Heart left ventricle (tissue), 16 donors: ENCODE measurements at places on chromosomes 6 and 20. TPM values are rescaled to one million over a fixed set of nuclear protein-coding genes. Genes with fewer than 3 reads are reported as not detected.
A peak's percentile ranks its signal among the peaks of the same experiment; 100 is the strongest.

- DNase-seq: peak; percentile 52
These were observed 728 bp downstream of the ITPR3 start for GRCh38 chr6:33621711-33622388.

- DNase-seq: peak; percentile 74
These were observed 650 bp downstream of the DCBLD1 start for GRCh38 chr6:117483004-117483644.

DNA sequence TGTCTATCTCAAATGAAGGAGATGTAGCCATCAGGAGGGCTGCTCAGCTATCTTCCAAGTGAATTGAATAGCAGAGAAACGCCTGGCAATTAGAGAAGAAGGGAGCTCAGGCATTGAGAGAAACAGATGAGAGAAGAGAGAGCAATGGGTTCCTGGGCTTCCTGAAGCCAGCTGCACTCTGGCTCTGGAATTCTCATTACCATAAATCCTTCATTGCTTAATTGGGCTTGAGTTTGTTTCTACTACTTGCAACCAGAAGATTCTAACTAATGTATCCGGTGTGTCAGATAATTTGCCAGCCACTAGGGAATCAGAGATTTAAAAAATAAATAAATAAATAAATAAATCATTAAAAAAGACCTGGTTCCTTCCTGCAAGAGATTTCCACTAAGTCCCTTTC lies 25.0 kb upstream of the CDKAL1 start:
- no peak for DNase-seq

DNA sequence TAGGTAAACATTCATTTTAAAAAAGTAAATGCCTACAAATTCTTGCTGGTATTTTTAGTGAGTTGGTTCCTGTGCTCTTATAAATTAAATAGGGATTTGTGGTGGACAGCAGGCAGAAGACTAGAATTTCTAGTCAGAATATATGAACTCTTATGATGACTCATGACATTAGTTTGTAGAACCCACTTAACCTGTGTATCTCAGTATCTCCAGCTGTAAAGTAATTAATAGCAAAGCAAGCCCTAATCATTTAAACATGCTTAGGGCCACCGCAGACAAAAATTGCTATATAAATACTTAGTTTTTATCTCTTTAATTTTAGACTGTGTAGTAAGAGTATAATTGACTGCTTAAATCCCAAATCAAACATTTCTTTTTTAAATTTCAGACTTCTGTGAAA lies 2.4 kb downstream of the FAM135A start:
- no peak for DNase-seq

- DNase-seq: no peak
These were observed 164.4 kb upstream of the AFDN start for GRCh38 chr6:167662075-167662880.

- no peak for DNase-seq
These were observed 10.9 kb upstream of the SLC17A5 start for GRCh38 chr6:73664701-73665100.

DNA sequence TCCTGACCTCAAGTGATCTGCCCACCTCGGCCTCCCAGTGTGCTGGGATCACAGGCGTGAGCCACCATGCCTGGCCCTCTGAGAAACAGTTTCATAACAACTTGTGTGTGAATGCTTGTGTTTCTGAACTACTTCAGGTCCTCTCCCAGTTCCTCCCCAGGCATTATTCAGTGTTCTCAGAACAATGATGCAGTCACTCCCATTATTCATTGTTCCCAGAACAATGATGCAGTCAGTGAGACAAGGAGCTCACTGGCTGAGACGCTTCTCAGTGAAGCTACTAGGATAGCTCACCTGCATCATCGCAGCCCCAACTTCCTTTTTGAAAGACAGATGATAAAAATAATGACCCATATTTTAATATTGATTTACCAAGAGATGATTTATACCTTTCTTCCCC lies 71.5 kb downstream of the NDUFAF5 start:
- DNase-seq: no peak

- no peak for DNase-seq
These were observed 200.1 kb downstream of the BMP7 start for GRCh38 chr20:57066126-57066900.

DNA sequence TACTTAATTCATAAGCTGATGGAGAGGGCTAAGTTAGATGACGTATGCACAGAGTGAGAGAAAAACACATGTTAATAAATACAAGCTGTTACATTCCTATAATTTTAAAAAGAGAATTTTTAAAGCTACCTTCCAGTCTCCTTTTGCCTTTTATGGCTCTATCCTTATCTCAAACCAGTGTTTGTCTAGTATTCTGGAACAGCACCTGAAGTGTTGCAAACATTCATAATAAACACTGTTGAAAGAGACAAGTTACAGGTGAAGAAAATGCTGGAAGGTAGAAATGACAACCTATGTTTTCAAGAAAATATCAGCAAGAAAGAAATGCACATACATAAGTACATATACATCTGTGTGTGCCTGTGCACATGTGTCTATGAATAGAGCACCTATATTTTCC lies 409.1 kb downstream of the PKHD1 start:
- no peak for DNase-seq

DNA sequence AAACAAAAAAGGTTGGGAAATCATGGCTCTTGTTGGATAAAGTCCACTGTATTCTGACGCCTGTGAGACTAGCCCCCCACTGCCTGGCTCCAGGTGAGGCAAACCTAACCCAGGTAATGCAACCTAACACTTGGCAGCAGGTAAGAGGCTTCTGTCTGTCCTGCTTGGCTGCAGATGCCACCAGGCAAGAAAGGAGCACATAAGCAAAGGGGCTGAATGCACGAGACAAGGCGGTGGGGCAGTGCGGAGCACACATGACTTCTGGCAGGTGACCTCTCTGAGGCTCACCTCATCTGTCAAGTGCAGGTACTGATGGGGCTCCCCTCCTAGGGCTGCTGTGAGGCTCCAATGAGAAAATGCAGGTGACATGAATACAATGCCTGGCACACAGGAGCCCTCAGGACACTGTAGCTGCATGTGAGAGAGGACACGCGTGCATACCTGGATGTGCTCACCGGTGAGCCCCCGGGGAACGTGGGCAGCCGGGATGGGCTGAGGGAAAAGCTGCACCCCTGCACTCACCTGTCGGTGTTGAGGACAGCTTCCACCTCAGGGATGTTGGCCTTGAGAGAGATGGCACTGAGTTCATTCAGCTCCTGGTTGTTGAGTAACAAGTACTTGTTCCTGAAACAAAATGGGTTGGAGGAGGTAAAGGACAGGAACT lies 54.1 kb downstream of the MYH7B start:
- DNase-seq: no peak

- DNase-seq: no peak
These were observed 312.1 kb downstream of the CDH26 start for GRCh38 chr20:60270341-60270740.

DNA sequence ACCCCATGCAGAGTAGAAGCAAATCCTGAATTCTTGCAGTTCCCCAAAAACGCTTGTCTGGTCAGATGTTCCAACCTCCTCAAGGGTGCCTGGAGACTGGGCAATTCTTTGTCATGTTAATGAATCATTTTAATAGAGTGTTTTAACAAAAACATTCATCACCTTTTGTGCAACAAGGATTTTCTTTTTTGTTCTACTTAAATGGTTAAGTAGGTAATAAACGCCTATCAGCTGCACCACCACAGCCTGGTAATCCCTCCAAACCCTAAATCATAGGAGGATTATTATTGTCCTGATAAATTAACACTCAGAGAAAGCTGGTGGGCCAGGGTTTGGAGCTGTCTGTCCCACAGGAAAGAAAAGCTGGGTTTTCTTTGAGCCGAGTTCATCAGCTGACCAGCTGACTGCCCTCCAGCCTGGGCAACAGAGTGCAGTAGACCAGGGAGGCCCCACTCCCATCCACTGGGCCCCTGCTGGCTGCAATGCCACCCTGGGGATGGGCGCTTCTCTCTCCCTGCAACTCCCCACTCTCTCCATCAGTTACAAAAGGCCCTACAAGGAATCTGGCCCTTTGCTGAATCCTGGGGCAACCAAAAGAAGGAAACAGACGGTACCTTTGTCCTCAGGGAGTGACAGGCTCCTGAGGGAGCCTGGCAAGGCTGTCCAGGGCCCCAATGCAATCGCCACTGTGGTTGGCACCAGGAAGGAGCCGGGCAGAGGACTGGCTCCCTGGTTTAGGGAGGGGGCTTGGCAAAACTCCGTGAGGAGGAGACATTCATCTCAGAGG lies 23.1 kb upstream of the BMP7 start:
- no peak for DNase-seq

DNA sequence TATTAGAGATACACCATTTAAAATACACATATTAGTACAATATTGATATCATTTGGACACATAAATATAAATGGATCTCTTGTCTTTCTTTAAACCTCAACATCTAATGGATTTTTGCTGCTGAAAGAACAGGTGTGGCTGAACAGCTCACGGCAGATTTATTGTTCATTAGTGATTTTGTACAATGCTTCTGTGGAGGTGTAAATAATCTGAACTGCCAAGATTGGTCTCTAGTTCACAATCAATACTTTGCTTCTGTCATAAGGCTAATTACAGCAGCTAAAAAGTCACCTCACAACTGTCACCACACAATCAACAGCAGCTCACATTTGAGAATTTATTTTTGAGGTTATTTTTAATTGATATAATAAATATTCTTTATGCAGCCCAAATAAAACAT lies 162.0 kb upstream of the SIM1 start:
- no peak for DNase-seq

DNA sequence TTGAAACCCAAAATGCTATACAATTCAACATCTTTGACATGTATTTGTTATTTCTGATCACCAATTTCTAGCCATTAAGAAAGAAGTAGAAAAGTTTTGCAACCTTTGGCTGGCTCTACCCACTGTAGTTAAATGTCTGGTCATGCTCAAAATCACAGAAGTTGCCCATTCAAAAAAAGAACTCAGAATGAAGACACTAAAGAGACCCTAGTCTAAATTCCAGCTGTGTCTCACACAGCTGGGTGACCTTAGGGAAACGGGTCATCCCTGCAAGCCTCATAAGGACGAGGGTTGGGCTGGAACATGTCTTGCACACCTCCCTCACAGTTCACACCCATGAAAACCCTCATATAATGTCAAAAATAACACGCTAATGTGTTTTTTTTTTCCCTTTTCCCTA lies 10.3 kb downstream of the FOXQ1 start:
- no peak for DNase-seq

DNA sequence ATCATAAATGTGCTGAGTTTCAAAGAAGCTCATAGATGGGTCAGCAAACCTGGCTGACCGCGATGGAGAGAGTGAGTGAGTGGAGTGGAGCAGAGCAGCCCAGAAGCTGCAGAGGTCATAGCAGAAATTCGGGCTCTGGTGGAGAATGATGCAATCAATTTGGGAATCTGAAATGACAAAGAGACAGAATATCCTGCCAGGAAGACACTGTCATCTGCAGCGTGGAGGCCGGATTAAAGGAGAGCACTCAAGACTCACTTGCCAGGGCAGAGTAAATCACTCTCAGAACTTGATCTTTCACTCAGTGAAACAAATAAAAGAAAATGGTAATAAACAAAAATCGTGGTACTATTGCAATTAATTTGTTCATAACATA lies 109.6 kb upstream of the RREB1 start:
- no peak for DNase-seq

The CCN5 gene
- total RNA-seq: 7.3 TPM

The ADAM33 gene
- total RNA-seq: 3.0 TPM

The TRIM10 gene
- total RNA-seq: not detected
